Heart left ventricle (tissue), 16 donors: ENCODE measurements at places on chromosomes 4 and X. TPM values are rescaled to one million over a fixed set of nuclear protein-coding genes. Genes with fewer than 3 reads are reported as not detected.
A peak's percentile ranks its signal among the peaks of the same experiment; 100 is the strongest.

- no peak for DNase-seq
Observed at GRCh38 chr4:80138551-80139538, 58.5 kb upstream of the PRDM8 start.

- DNase-seq = peak; percentile 39
Observed at GRCh38 chr4:38860788-38861424, 4.3 kb upstream of the TLR6 start.

GRCh38 chrX:19687395-19687794 is 172.1 kb upstream of the MAP3K15 start:
- no peak for DNase-seq

The SLITRK4 gene
- polyA plus RNA-seq = 0.15 TPM

The HNRNPD gene
- polyA plus RNA-seq = 127 TPM

The GLOD5 gene
- not detected for polyA plus RNA-seq
